ENCODE measurements at places on chromosomes 7 and 10.
A peak's percentile ranks its signal among the peaks of the same experiment; 100 is the strongest.

- no peak for DNase-seq
Observed at GRCh38 chr7:134451656-134452055, 7.2 kb downstream of the AKR1B1 start.

- peak; percentile 32 for DNase-seq
Observed at GRCh38 chr7:16999541-17000267, 117.9 kb upstream of the AGR3 start.

- DNase-seq = no peak
Observed at GRCh38 chr10:90308223-90308622, 549.6 kb downstream of the HTR7 start.

DNA sequence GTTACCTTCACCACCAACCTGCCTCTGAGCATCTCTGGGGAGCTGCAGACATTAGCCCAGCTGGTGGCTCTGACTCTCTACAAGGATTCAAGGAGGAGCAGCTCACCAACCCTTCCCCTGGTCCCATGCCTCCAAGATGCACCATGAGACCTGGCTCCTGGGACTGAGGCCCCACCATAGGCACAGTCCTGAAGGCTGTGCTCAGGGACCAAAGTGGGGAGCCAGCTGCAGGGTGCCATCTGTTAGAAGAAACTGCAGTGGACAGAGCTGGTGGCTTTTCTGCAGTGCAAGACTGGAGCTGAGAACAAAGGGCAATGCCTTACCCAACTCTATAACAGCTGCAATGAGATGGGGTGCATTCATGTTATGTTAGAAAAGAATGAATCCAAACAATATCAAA is 581.6 kb downstream of the TCERG1L start:
- no peak for DNase-seq

DNA sequence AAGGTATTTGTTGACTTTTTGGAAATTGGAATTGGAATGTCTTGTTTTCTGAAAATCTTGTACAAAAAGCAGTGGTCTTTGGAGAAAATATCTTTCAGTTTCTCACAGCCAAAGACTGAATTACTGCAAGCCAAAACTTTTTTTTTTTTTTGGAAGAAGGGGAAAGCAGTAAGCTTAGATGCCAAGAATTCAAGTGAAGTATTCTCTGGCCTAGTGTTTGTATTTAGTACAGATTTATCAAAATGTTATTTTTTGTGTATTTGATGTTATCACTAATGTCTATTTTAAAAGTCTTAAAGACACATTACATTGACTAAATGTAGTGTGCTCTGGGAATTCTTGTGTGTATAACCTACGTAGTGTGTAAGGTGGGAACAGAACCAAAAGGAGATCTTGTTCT is 6.2 kb downstream of the TET1 start:
- no peak for DNase-seq

GRCh38 chr10:117439243-117439912 is 64.1 kb upstream of the PDZD8 start:
- no peak for DNase-seq

DNA sequence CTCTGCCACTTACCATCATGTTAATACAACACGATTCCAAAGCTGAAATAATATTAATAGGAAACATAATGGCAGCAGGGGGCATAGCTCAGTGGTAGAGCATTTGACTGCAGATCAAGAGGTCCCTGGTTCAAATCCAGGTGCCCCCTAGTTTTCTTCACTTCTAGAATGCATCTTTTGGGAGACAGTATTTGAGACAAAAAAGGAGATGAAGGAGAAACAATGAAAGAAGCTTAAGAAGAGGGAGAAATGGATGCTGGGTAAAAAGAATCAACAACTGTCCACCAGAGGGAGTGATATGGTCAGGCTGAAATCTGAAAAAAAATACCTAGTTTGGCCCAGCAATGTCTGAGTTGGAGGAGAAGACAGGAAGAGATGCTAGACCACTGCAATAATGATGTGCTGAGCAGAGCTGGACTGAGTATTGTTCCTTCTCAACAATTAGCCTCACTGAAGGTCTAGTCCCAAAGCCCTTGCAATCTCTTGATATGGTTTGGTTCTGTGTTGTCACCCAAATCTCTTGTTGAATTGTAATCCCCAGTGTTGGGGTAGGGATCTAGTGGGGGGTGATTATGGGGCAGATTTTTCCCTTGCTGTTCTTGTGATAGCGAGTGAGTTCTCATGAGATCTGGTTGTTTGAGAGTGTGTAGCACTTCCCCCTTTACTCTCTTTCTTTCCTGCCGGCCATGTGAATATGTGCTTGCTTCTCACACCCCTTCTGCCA is 48.3 kb downstream of the ZNF783 start:
- peak; percentile 80 for DNase-seq

DNA sequence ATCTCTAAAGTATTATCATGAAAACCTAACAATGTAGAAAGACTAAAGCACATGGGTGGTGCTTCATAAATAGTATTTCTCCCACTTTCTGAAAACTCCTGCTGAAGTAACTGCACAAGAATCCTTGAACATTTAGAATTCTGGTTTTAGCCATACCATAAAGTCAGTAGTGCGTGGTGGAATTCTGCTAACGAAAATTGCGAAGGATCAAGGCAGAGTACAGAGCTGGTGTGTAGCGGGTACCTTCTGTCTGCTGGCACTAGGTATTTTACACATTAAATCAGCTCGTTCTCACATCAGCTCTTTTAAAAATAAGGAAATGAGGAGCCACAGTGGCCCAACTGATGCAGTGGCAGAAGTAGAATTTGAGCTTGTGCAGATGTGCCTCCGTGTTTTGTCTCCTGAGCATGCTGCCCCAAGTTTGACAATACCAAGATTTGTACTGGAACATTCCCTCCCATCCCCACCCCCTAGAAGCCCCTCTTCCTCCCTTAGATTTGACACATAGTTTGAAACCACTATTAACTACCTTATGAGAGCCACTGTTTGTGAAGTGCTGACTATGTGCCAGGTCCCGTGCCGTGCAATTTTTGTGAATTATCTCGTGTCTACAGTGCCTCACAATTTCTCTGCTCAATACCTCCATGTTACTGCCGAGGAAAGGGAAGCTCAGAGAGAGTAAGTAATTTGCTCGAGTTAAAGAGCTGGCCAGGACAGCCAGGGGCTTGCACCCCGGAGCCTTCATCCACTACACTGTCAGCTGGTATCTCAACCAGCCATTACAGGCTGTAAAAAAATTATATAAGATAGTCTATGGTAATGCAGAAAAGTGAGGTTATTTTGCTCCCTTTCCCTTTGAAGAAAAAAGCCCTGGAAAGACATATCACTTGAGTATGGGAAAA is 66.9 kb downstream of the EGFR start:
- no peak for DNase-seq

- DNase-seq = peak; percentile 42
Observed at GRCh38 chr10:117348236-117348635, 27.0 kb downstream of the PDZD8 start.

- no peak for DNase-seq
Observed at GRCh38 chr10:44619975-44620374, 235.1 kb upstream of the CXCL12 start.

DNA sequence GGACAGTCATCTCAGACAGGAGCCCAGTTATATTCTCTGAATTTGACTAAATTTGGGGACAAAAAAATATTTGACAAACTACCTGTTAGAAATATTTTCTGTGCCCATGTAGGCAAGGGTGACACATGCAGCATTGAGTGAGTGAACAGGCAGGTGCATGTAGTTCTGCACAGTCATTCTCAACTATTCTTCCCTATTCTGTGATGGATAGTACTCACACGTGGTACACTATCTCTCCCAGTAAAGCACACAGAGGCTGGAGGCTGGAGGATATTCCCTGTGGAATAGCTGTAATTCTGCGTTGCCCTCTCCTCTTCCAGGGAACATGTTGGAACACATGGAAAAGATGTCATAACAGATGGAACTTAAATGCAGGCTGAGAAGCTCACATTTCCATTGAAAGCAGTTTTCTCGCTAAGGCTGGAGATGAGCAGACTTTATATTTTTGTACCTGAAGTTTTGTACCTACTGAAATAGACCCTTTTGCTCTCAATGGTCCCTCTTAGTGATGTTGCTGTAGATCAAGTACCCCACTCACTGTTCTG is 75.0 kb downstream of the GPR141 start:
- DNase-seq = no peak

DNA sequence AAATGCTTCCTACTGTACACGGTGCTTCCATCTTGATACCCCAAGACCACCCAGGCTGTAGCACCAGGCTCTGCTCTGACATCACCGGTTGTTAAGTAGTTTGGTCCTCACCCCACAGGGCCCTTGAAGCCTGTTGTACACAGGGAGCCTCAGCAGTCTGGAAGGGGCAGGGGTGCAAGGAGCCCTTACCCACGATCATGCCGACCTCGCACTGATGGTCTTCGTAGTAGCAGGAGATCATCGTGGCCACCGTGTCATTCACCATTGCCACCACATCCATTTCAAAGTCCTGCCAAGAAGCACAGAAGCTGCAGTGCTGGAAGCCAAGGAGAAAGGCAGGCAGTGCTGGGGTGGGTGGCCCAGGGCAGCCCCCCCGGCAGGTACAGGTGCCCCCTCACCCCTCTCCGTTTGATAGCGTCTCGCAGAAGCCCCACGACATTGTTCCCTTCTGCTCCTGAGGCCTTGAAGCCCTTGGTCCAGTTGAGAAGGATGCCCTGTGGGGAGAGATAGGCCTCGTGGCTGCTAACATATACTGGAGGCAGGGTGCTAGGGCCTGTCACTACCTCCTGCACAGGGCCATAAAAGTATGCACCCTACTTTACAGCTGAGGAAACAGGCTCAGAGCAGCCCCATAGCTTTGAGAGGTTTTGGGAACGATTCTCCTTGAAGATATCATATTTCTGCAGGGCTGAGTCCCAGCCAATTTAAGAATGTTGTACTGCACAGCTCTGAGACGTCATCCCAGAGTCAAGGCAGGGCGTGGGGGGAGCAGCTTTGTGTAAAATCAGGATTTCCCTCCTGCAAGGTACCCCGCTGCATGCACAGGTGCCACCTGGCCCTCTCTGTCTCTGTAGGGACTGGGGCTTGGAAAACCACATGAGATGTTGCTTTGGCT is 8.7 kb upstream of the MYL7 start:
- no peak for DNase-seq

- no peak for DNase-seq
Observed at GRCh38 chr10:72814099-72814790, 79.3 kb upstream of the OIT3 start.

DNA sequence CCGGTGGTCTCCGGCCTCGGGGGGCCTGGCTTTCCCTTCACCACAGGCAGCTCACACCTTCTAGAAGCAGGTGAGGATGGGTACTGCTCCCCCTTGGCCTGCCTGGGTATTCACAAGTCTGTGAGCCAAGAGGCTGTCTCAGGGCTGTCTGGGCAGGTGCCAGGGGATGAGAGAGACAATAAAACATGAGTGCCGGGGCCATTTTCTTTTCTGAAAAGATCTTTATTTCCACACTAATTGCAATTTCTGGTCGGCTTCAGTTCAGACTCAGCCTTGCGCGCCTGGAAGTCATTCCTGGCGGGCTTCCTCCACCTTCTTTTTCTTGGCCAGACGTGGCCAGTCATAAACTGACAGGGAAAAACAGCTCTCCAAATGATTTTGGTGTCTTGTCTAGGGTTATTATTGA is 171.2 kb downstream of the ARHGAP12 start:
- no peak for DNase-seq

DNA sequence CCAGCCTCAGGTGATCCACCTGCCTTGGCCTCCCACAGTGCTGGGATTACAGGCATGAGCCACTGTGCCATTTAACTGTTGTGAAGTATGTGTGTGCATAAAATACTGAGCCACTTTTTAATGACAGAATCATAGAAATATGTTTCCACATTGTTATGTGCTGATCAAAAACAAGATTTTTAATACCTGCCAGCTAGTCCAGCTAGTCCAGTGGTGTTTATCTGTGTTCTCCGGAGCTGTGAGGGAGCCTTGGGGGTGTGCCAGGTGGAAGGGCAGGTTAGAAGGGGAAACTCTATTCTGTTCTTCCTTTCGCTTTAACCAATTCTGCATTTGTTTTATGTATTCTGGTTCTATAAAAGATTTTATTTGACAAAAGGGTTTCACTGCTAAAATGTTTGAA is 7.0 kb downstream of the FAM221A start:
- no peak for DNase-seq

GRCh38 chr7:117129521-117129955 is 176.2 kb downstream of the ST7 start:
- no peak for DNase-seq

GRCh38 chr10:17660921-17661320 is 17.0 kb downstream of the STAM start:
- DNase-seq = no peak

- no peak for DNase-seq
Observed at GRCh38 chr7:70481570-70482123, 650.3 kb upstream of the GALNT17 start.

- DNase-seq = peak; percentile 66
Observed at GRCh38 chr7:35003679-35004303, 33.5 kb downstream of the DPY19L1 start.

- DNase-seq = no peak
Observed at GRCh38 chr10:114821915-114822443, 399 bp downstream of the FHIP2A start.

GRCh38 chr7:116957874-116958273 is 4.6 kb downstream of the ST7 start:
- no peak for DNase-seq

DNA sequence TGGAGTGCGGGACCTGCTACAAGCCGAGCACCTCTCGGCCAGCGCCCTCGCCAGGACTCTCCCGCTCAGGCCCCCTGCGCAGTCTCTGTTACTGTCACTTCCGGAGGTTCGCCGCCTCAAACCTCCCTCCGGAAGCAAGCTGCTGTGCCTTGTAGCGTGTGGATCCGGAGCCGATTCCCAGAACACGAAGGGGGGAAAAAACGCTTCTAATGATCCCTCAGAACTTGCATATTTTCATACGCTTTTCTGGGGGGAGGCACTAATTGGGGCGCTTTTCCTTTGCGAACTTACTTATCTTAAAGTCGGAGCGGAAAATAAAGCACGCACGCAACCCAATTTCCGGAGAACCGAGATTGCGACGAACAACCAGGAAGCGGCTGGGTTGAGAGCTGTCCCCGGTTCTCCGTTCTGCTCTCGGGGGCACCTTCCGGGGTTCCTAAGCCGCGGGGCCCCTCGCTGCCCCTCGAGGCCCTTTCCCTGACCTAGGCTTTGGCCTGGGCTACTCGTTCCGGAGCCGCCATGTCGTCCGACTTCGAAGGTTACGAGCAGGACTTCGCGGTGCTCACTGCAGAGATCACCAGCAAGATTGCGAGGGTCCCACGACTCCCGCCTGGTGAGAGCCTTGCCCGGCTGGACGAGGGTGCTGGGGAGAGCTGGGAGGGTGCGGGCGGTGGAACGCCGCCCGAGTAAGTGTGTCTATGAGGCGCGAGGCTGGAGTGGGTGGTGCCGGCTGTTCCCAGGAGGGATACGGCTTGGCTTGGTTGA is at the start of the genes VTI1A and ZDHHC6:
TSS of gene VTI1A (plus strand) at position 361 of the 765 bp plus-strand sequence. CDS start at position 520, 159 bp downstream.
TSS of gene ZDHHC6 (minus strand) at position 60 of the 765 bp plus-strand sequence. CDS start 1,478 bp downstream, outside the sequence.
- peak; percentile 92 for DNase-seq

- no peak for DNase-seq
Observed at GRCh38 chr7:25261545-25262140, 33.4 kb upstream of the NPVF start.
